ENCODE measurements at places on chromosomes 13 and 19. TPM values are rescaled to one million over a fixed set of nuclear protein-coding genes. Genes with fewer than 3 reads are reported as not detected.

SMIM44 gene
- not detected for total RNA-seq

LGALS14 gene
- 4.3 TPM for total RNA-seq

NLRP9 gene
- total RNA-seq: not detected

SLC6A16 gene
- 2.0 TPM for total RNA-seq

DNA sequence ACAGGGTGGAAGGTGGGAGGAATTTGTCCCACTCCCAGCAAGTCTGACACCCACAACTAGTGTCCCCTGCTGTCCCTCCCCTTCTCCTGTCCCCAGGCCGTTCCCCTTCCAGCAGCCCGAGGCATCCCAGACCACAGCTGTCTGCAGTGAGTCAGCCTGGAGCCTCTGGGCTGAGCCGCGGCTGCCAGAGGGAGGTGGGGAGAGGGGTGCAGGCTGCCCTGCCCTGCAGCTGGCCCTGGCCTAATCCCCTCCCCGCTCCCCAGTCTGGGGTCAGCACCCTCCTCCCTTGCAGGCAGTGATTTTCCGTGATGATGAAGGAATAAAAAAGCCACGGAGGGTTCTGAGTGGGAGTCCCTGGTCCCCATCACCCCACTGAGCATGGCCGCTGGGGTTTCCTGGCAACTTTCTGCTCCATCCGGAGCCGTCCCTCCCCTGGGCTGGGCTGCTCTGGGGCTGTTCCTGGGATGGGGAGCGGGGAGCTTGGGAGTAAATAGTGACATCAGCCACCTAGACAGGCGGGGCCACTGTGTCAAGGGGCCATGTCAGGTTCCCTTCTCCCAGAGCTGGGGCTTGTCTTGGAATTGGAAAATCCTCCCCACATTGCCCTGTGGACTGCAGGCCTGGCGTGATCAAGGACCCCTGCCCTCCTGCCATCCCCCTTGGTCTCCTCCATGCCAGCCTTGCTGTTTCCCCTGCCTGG lies 16.8 kb downstream of the SPC24 start:
- DNase-seq: no peak

DNA sequence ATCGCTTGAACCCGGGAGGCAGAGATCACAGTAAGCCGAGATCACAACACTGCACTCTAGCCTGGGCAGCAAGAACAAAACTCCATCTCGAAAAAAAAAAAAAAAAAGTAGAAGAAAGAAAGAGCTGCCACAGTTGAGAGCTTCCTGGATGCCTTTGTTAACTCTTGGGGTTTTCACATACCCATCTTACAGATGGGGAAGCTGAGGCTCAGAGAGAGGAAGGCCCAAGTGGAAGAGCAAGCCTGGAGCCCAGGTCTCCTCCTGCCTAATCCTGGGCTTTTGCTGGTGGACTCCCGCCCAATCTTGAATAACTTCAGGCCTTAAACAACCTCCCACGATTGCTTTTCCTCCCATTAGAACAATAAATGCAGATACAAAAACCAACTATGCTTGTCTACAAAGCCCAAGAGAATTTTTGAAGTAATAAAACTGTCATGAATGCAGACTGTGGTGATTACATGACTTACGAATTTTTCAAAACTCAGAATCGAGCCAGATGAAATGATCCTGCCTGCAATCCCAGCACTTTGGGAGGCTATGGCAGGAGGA lies 41.7 kb downstream of the LTBP4 start:
- DNase-seq: no peak

DNA sequence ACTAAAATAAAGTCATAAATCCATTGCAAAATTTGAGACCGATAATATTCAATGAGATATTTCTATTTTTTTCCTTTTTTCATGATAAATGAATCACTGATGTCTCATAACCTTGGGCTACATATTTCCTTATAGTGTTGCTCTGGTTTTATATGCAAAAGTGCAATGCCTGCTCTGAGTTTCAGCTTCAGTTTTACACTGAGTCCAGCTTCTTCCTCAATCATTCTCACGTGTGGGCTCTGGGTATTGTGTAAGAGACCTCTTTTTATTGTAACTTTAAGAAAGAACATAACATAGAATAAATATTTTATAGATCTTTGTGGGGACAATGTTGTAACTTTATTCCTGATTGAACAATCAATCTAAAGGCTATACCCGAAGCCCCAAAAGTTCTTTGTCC lies 280.2 kb upstream of the EDNRB start:
- no peak for DNase-seq

- DNase-seq: no peak
These were observed 1.4 kb upstream of the SBSN start for GRCh38 chr19:35529241-35530218.
